ENCODE measurements at places on chromosomes 16 and 17.

- no peak for DNase-seq
Observed at GRCh38 chr16:60180609-60181008, 1446.5 kb upstream of the GOT2 start.

GRCh38 chr17:7405350-7406234, 1.7 kb upstream of the TMEM256 start:
- no peak for DNase-seq

DNA sequence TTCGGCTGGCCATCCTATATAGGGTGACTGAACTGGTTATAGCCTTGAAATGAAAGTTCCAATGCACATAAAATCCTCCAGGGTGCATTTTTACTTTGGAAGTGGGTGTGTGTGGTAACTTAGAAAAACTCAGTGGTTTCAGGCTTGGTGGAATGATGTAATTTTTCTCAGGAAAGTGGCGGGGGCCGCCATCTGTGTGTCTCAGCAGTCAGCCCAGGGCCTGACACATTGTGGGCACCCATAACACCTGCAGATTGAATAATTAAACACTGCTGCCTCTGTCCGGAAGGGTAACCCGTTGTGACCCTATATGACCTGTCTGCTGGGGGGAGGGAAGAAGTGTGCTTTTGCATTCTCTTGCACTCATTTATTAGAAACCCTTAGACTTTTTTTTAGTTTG, 2.2 kb upstream of the PDP2 start:
- no peak for DNase-seq

DNA sequence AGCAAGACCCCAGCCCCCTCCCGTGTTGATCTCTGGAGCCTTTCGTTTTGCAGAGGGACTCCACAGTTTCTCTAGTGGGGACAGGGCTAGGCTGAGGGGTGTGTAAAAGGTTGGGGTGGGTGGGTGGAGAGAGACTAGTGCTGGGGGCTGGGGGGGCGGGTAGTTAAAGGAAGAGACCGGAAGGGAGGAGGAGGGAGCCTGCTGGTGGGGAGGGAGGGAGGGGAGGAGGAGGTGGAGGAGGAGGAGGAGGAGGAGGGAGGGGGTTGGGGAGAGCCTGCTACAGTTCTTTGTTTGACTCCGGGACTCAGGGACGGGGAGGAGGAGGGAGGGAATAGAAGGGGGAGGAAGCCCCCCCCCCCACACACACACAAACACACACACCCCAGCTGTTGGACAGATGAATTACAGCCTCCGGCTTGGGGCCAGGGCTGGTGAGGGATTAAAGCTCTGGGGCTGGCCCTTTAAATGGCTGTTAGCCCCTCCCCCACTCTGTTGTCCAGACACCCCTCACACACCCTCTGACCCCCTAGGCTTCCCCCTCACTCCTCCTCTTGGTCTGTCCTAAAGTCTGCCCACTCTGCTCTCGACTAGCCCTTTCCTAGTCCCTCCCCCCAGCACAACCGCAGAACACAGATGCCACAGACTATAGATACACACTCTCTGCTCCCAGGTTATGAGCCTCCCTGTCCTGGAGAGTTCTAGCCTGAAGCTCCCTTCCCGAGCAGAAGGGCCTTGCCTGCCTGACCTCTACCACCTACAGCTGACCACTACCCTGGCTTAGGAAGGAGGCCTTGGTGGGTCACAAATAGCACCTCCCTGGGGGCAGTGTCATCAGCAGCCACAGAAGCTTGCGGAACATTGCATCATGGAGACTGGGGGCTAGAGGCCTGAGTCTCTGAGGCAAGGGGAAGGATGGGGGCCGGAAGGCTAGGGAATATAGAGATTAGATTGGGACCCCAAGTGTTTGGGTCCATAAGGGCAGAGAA, 4.4 kb downstream of the KDM6B start:
- DNase-seq, result no peak

GRCh38 chr17:29045026-29045425, 2.1 kb downstream of the PIPOX start:
- no peak for DNase-seq

DNA sequence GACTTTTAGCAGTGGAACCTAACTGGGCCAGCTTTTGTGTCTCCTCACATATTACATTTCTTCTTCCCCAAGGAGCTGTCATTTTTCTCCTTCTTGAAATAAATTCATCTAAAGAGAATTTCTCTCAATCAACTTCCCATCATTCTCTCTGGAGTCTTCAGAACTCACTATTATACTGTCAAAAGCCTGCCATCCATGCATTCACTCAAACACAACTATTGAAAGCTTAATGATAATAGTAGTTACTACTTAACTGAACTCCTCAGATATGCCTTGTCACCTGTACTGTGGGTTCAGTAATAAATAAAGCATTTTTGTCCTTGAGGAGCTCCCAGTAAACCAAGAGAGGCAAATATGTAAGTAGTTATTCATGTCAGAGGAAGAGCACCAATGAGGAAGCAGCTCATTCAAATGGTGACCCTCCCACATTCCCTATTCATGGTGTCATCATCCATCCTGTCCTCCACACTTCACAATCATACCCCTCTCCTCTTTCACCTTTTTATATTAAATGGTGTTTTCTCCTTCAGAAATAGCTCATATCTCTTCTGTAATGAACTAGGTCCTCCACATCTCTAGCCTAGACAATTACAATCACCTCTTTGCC, 162.6 kb downstream of the CA10 start:
- no peak for DNase-seq

DNA sequence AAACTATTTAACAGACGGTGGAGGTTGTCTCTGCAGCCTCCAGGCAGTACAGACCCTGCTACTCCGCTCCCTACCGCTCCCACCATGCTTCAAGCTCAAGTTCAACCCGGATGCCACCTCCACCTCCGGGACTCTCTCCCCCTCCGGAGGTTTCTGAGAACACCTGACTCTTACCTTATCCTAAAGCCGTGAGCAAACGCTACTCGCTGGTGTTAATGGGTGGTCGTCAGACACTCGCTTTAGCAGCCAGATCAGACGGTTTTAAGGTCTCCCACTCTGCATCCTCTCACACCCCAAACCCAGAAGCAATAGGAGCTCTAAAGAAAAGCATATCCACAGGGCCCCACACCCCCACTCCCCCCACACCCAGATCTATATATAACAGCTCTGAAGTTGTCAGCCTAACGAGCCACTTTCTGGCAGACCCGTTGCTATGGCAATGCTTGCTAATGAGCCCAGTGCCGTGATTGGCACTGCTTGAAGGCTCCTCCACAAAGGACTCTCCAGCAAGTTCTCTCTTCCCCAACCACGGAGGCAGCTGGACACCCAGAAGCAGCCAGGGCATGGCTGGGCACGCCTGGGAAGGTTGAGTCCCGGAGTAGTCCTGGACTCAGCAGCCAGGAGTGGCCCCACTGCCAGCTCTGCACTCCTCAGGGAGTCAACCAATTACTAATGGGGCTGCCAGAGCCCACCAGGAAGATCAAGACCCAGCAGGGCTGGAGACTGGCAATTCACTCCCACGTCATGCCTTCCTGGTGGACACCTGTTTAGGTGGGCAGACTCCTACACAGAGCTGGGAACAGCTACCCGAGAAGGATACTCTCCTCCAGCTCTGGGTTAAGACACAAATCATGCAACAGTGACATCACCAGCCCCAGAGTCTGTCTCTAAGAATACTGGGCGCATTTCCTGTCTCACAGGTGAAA, 121.2 kb upstream of the RCVRN start:
- DNase-seq, result no peak

GRCh38 chr17:81502471-81503017, 10.1 kb downstream of the ACTG1 start:
- DNase-seq, result no peak

- no peak for DNase-seq
Observed at GRCh38 chr17:49901460-49902331, 53.8 kb upstream of the TAC4 start.

DNA sequence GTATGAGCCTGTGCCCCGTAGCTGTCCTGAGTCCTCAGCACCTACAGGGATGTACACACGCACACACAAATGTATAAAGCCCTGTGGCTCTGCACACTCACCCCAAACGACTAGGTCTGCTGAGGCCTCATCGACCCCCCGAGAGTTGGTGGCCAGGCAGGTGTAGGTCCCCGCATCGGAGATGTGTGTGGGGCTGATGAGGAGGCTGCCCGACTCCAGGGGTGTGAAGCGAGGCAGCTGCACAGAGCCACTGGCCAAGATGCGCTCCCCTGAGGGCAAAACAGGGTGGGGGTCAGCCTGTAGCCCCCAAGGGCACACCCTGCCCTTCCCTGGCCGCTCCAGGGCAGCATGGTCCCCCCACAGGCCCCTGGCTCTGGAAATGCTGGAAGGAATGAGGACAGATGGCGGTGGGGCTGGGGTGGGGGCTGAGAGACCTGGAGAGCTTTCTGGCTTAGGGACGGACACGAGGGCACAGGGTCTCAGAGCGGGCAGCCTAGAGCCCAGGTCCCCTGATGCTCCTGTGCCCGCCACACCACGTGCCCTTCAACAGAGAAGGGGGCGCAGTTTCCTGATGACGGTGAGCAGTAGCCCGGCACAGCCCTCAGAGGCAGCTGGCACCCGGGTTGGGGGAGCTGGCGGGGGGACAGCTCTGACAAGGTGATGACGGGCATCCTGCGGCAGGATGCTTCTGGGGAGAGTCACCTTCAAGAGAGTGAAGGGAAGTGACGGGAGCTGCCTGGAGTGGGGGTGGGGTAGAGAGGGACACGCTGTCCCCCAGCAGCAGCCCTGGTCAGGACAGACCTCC, 119.8 kb upstream of the CDC42EP4 start:
- no peak for DNase-seq

DNA sequence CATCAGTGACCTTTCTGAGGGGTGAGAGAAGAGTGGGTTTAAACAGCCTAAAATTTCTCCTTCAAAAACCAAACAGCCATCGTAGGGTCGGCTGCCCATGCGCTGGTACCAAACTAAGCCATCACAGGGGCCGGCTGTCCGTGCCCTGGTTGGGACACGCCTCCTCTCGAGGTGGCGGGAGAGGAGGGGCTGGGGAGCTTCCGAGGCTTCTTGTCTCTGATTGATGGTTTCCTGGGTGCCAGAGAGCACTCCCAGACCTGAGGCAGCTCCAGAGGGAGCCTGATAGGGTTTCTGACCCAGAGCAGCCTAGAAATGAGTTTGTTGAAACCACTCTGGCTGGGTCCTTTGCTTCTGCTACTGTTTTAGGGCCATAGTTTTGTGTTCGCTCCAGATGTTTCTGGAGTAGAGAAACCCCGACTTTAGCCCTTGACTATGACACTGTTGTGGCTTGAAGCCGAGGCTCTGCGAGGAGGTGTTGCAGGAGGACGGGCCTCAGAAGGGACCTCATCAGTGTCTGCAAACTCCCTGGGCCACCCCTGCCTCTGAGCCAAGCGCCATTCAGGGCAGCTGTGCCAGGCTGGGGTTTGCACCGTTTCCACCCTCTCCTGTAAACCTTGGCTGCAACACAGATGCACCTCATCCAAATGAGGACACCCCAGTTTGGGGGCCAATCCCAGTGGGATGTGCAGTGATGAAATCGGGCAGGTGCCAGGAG, 6.2 kb downstream of the ZNF276 start:
- DNase-seq, result no peak

GRCh38 chr17:72416054-72416675, 295.3 kb downstream of the SOX9 start:
- no peak for DNase-seq

- no peak for DNase-seq
Observed at GRCh38 chr16:46908540-46909372, 24.6 kb downstream of the GPT2 start.

- no peak for DNase-seq
Observed at GRCh38 chr17:9817086-9817485, 4.8 kb downstream of the GSG1L2 start.

DNA sequence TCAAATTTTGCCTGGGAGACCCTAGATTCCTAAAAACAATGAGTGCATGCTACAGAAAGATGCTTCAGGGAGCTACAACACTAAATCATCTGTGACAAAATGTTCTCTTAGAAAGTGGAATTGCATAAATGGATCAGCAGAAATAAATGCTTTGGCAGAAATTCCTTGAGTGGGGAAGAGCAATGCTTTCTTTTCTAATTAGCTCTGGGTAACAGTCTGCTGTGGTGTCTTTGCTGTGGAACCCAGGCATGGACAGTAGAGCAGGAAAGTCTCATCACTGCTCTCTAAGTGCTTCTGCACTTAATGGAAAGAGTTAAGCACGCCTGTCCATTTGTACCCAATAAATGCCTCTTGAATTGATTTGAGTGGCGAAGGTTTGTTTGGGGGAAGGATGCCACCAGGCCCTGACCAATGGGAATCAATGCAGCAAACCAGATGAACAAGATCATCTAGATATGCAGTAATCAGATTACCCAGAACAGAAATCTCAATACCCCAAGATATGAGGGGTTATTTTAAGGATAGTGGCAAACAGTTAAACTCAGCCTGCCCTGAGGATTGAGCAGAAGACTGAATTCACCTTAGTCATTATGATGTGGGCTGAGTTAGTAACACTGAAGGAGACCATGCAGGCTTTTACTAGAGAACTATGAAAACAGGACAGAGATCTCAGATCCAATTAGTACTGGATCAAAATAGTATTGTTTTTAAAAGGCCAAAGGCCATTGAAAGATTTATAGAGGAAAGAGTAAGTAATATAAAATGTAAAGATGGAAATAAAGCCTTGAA, 13.6 kb downstream of the HLF start:
- DNase-seq, result no peak

DNA sequence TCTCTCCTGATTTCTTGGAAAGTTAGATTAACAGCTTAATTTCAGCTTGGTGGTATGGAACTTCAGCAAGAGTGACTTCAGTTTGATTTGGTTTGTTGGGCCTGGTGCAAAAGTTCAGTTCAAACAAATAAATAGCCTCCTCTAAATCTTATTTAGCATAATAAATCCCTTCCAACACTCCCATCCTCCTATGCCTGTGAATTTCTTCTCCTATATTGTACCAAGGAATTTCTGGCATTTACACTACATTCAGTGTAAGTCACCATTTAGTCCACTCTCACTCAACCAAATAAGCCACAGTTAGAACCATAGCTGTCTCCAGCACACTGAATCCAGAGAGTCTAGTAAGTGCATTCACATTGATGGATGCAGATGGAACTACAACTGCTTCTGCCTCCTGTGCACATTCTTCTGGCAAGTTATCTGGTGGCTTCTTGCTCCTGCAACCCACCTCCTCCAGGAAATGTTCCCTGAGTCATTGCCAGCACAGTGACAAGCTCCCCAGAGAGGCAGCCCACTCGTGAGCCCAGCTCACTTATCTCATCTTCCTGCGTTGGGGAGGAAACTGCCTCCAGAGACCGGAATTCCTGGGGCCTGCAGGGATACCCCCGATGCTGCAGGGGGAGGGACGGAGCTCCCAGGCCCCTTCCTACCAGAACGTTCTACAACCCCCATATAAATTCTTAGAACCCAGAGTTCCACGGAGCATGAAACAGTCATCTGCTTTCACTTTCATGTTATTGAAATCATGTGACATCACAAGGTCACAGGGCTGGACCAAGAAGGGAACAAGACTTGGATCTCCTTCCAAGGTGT, 318.3 kb downstream of the PHKB start:
- no peak for DNase-seq

DNA sequence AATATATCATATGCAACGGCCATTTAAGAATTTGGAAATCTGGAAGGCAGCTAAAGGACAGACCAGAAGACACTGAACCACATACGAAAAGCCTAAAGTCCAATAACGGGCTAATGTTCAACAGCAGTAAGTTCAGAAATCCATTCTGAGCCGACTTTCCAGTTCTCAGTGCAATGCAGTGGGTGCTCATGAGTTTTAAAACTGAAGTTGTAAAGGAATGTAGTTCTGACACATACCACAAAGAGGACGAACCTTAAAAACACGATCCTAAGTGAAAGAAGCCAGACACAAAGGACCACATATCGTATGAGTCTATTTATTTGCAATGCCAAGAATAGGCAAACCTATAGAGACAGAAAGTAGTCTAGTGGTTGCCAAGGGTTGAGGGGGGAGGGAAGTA, 278.3 kb upstream of the ZFHX3 start:
- no peak for DNase-seq

GRCh38 chr17:19301274-19301951, 61.1 kb downstream of the B9D1 start:
- DNase-seq, result no peak

- no peak for DNase-seq
Observed at GRCh38 chr17:50482110-50482509, 3.5 kb downstream of the RSAD1 start.
